Type B pancreatic cell (in vitro differentiated cells): ENCODE measurements at places on chromosomes 2 and 18.

- no peaks in the 10 kb centered on the region for H3K4me1 ChIP-seq
- no peak for DNase-seq
- H3K27ac ChIP-seq = no peak overlapping the region
- H3K4me3 ChIP-seq = no peak overlapping the region
- H3K36me3 ChIP-seq = no peaks in the 10 kb centered on the region
These were observed 72.5 kb downstream of the DHRS9 start for GRCh38 chr2:169141713-169142352.

DNA sequence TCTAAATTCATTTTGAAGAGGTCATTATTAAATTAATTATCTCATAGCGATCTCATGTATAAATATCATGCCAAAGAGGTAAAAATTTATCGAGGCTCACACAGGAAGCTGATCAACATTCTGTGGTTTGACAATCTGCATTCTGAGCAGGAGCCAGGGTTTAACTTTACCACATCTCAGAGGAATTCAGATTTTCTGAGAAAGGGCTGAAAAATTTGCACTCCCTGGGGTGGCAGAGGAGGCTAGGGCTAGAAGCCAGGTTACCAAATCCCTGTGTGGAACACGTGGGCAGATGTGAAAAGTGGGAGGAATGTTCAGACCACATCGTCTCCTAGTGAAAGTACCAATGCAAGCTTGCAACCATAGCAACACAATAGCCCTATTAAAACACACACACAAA lies 63.5 kb upstream of the CTLA4 start:
- no peaks in the 10 kb centered on the region for H3K27me3 ChIP-seq
- H3K27ac ChIP-seq = no peak overlapping the region
- DNase-seq = no peak
- peaks cover 6% of the 10 kb centered on the region for H3K4me1 ChIP-seq
- peaks cover 3% of the 10 kb centered on the region for H3K36me3 ChIP-seq

DNA sequence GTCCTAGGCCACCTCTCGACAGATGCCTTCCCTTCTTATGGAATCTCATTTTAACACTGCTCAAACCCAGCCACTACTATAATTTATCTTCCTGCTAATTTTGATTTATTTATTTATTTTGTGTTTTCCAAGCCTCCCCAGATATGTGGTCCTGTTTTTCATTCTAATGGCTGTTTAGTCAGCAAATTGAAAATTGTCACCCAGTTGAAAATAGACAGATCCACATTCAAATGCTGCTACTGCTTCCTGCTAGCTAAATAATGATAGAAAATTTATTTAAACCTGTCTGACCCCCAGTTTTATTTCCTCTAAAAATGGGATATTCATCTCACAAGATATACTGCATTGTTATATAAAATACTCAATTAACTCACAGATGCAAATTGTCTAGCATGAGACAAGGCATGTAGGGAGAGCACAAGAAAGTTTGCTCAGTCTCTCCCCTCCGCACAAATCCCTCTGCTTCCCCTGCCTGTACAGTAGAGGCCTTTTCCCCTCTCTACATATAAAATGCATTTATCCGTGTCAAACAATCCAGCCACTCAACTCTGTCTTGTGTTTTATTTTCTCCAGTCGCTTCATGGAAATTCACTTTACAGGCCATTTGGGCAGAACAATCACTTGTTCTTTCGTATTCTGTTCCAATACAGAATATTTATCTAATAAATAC lies 389.9 kb downstream of the SOX11 start:
- no peaks in the 10 kb centered on the region for H3K27me3 ChIP-seq
- no peak overlapping the region for H3K4me3 ChIP-seq
- no peak for DNase-seq
- H3K27ac ChIP-seq = no peak overlapping the region
- peaks cover 39% of the 10 kb centered on the region for H3K4me1 ChIP-seq

GRCh38 chr18:22985250-22985649 lies 52.1 kb downstream of the RBBP8 start:
- H3K36me3 ChIP-seq = peaks cover 8% of the 10 kb centered on the region
- no peak for DNase-seq
- no peaks in the 10 kb centered on the region for H3K27me3 ChIP-seq
- H3K4me1 ChIP-seq = no peaks in the 10 kb centered on the region
- no peak overlapping the region for H3K4me3 ChIP-seq

- H3K4me1 ChIP-seq = peaks cover 10% of the 10 kb centered on the region
- DNase-seq = no peak
- no peak overlapping the region for H3K4me3 ChIP-seq
- H3K27me3 ChIP-seq = no peaks in the 10 kb centered on the region
These were observed 68.3 kb downstream of the NDUFA10 start for GRCh38 chr2:239956818-239957261.
